Stimulated activated CD4-positive, alpha-beta T cell treated with anti-CD3 and anti-CD28 coated beads, Interleukin-4, amount 100 ng/mL, for 24 hours (primary cell): ENCODE measurements at places on chromosomes 3 and 15.

DNA sequence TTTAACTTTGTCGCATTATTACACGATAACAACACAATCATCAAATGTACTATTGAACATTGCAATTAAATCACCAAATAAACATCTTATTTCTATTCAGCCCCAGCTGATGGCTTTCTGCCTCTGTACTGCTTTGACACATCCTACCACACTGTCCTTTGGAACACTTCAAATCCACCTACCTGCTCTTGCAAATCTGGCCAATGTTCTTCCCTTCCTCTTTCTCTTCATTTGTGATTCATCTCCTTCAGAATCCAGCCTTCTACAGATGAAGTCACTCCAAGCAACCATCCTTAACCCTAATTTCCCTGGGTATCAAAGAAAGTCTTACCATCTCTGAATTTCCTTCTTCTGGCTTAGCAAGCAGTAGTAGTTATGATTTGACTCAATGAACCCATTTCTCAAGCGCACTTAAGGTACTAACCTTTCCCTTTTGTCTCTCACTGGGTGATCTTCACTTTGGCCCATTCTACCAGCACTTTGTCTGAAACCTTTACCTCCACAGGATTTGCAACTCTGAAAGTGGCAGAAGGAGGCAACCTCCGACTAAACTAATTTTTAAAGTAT is 502.9 kb downstream of the FOXP1 start:
- DNase-seq = no peak

DNA sequence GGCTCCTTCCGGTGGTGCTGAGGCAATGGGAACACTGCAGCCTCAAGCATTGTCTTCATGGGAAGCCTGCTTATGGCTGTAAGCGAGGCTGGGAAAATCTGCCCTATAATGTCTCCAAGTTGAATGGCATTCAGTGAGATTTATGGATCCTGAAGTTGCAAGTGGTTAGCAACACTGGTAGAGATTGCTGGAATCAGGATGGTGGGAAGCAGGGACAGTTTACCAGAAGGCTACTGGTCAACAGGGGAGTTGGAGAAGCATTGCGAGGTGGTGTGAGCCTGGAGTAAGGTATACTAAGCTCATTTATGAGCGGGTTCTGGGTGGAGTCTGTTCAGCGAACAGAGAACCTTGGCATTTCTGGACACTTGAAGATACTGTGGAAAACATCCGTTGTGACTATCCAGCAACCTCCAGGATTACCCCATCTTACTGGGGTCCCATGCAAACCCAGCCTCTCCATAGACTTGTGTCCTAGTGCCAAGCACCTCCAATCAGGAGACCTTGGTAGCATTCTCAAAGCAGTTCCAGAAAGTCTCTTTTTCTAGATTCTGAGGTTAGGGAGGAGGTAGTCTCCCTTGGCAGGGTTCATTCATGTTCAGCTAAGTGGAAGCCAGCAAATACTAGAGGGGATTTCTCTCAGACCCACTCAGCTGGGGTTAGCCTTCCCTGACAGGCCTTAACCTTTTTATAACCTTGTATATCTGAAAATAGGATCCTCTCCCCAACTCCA is 7.3 kb downstream of the RPSA start:
- DNase-seq = no peak

GRCh38 chr3:111853068-111853467 is 6.0 kb upstream of the PHLDB2 start:
- no peak for DNase-seq

DNA sequence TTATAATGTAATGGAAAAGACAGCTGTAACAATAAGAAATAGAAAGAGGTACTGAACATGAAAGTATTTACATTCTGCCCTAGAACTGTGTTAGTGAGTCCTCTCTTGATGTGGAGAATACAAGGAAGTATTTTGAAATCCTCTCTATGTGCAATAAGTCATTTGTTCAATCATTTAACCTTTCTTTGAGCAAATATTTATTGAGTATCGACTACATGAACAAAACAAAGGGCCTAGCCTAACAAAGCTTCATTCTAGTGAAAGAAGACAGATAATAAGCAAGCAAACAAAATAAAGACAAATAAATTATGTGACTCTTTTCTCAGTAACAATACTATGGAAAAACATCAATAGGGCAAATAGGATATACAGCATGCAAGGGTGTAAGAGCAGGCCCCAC is 354.9 kb upstream of the ATP11B start:
- DNase-seq = no peak

DNA sequence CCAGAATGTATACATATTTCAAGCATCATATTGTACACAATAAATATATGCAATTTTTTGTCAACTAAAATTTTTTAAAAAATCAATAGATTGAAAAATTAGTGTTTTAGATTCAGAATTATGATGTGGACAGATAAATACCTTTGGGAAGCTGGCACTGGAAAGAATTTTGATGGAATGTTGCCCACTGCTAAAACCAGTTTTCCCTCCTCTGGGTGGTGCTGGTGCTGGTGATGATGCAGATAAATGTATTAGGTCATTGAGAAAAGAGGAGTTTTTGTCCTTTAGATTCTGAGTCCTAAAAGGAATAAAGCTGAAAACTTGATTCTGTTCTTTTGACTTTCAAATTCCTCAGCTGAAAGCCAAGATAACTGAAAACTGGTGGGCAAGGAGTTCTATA is 56.0 kb upstream of the SUCLG2 start:
- DNase-seq = no peak

- no peak for DNase-seq
Measured at GRCh38 chr3:16369276-16369675, 104.3 kb downstream of the OXNAD1 start.

GRCh38 chr3:30098653-30099455 is 507.5 kb upstream of the TGFBR2 start:
- DNase-seq = no peak

GRCh38 chr3:182755308-182755707 is 38.0 kb upstream of the ATP11B start:
- no peak for DNase-seq

DNA sequence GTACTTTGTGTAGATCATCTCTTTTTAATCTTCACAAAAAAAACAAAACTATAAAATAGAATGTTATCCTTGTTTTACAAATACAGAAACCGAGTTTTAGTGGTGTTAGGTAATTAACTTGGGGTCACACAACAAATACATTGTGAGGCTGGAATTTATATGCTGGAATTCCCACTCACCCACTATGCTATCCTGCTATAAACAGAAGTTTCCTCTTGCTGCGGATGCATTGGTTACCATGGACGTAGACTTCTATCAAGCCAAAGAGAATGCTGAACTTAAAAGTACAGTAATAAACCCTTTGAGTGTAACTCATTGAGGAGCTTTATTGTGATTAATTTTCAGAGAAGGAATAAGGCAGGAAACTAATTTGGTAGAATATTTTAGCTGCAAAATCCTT is 9.2 kb downstream of the SNAP23 start:
- no peak for DNase-seq

GRCh38 chr3:13700362-13700761 is 151.4 kb downstream of the FBLN2 start:
- DNase-seq = no peak

DNA sequence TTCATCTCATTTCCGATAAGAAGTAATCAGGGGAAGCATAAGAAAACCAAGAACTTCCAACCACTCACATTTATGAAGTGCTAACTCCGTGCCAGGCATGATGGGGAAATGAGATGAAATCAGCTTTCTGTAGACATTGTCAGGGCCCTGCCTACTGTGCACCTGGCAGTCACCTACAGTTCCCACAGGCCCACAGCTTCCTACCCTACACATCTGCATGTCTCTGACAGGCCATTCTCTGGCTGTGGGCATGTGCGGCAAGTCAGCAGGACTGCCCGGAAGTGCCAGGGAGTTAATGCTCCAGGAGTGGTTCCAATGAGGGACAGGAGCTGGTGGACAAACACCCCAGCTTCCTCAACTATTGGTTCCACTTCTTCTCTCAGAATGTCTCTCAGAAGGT is 24.3 kb downstream of the EIF1B start:
- DNase-seq = no peak

GRCh38 chr3:33394403-33395054 is 45.7 kb downstream of the UBP1 start:
- DNase-seq = no peak

- no peak for DNase-seq
Measured at GRCh38 chr3:151426341-151426657, 34.6 kb downstream of the IGSF10 start.

GRCh38 chr3:189512039-189512438 is 119.2 kb upstream of the TP63 start:
- DNase-seq = no peak

GRCh38 chr15:85685356-85685755 is 109.4 kb downstream of the KLHL25 start:
- DNase-seq = no peak

GRCh38 chr15:52078197-52078875 is 34.2 kb downstream of the BCL2L10 start:
- DNase-seq = no peak

DNA sequence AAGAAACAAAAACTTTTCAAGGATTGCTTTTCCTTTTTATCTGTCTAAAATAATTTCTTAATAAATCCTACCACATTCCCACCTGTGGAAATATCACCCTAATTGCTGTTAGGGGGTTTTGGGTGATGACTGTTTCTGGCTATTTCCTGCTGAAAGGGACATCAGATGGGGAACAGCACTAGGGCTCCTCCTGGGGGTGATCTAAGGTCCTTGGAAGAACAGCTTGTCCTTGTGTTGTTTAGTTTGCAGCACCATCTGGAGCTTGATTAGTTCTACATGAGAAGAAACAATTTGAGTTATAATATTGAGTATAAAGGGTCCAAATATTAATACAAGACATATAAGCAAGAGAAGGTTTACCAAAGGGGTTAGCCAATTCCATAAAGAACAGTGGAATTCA is 18.7 kb downstream of the OR5H15 start:
- no peak for DNase-seq

DNA sequence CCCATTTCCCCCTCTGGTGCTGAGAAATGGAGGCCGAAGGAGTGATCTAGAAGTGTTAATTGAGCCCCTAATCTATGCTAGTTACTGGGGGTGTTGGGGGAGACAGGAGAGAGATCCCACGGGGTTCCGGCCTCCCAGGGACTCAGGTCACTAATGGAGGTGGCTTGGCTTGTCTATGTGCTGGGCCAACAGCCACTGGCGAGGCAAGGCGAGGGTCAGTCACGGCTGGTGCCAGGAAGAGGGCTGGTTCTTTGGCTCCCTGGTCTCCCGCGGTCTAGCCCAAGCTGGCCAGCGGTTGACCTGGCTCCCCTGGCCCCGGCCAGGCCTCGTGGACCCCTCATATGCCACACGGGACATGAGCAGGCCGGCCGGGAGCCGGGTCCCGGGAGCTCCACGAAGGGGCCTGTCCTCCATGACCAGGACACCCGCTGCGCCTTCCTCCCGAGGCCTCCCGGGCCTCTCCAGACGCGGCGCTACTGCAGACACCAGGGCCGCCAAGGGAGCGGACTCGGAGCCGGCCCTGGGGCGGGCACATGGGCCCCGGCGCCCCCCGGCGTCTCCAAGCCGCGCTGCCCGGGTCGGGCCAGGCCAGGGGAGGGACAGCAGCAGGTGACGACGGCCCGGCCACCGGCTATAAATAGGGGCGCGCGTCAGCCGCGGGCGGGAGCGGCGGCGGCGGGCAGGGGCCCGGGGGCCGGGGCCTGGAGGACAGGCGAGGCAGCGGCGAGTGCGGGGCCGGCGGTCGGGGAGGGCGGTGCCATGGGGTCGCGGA is at the start of gene ALPK3:
Gene ALPK3, plus strand, starts transcription at position 663 of the 772 bp plus-strand sequence. Its CDS starts 97 bp downstream, at position 760.
- DNase-seq = no peak

- DNase-seq = no peak
Measured at GRCh38 chr3:172536993-172537419, 13.8 kb upstream of the TNFSF10 start.

DNA sequence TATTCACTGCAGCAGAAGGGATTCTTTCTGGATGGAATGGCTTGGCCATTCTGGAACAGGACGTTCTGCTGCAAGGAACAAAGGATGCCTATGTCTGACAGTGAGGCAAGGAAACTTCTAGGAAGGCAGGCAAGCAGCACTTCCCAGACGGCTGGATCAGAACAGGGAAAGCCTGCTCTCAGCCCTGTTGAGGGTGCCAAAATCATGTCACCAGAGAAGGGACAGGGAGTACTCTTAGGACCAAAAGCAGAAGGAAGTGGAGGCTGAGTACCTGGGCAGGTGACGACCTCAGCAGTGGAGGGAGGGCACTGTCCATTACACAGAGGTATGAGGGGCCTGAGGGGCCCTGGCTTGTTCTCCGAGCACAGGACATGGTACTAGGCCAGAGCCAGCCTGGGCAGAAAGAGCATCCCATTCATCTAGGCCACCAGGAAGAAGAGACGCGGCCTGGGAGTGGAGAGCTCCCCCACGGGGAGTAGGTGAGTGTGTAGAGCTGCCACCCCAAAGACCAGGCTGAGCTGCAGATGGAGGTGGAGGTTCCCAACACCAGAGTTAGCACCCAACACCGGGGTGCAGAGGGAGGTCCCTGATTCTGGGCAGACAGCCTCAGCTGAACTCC is 9.6 kb downstream of the KLF15 start:
- peak; percentile 1 for DNase-seq

DNA sequence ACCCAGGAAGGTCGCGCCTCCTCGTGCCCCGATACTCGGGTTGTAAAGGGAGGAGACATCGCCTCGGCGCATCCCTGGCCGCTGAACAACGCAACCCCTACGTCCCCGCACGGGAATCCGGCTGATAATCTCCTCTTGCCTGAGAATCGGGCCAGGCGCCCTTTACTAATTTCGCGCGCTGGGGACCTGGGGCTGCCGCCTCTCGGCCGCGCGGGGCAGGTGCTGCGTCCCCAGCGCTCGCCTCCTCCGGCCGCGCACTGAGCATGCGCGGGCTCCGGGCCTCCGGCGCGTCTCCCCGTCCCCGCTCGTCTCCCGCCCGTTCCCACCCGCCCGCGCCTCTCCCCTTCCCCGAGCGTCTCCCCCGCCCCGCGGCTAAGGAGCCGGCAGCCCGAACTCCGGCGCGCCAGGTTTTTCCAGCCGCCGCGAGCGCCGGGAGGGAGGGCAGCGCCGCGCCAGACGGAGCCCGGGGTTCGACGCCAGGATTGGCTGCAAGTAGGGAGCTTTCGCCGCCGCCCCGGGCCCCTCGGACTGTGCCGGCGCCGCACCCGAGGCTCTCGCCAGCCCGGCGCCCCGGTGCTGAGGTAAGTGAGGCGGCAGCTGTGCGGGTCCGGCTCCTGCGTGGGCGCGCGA is at the start of gene CNTN4:
Gene CNTN4, plus strand, starts transcription at position 469 of the 630 bp plus-strand sequence.
- no peak for DNase-seq

DNA sequence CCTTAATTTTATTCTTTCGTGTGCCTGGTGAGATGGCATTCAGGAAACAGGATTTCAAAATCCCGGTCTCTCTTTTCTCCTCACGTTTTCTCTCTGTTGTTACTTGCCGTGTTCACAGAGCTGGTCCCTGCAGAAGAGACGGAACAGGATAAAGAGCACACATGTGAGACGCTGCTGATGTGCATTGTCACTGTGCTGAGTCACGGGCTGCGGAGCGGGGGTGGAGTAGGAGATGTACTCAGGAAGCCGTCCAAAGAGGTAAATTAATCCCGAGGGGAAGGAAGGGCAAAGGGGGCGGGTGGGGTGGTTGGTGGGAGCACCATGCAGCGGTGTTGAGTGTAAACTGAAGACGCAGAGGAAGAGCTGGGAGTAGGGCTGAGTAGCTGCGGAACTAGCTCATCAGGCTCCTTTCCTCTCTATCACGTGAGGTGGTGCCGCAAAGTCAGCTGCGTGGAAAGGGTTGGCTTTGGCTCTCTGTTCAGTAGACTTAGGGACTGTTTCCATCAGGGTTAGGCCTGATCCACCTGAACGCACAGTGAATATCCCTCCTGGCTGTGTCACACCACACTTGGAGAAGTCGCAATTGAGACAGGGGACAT is 164.8 kb upstream of the BHLHE40 start:
- DNase-seq = no peak

- no peak for DNase-seq
Measured at GRCh38 chr3:128448491-128448890, 18.2 kb downstream of the DNAJB8 start.

GRCh38 chr3:127675651-127676391 is 3.1 kb downstream of the ABTB1 start:
- no peak for DNase-seq
